Bronchial epithelial cell (primary cell): ENCODE measurements at places on chromosomes 3 and 15. TPM values are rescaled to one million over a fixed set of nuclear protein-coding genes. Genes with fewer than 3 reads are reported as not detected.
A peak's percentile ranks its signal among the peaks of the same experiment; 100 is the strongest.

Gene GP9
- not detected in 2 replicates for total RNA-seq

Gene TEX9
- total RNA-seq: 2.6 and 3.6 TPM in 2 replicates

Gene MCTP2
- total RNA-seq: 15.9 and 20.0 TPM in 2 replicates

- peak; percentile 84 for DNase-seq
Observed at GRCh38 chr3:192892981-192893700, 24.5 kb downstream of the MB21D2 start.
